ENCODE measurements at places on chromosomes 12 and 14.

- DNase-seq = no peak
These were observed 50.9 kb downstream of the ZFP36L1 start for GRCh38 chr14:68741839-68742470.

DNA sequence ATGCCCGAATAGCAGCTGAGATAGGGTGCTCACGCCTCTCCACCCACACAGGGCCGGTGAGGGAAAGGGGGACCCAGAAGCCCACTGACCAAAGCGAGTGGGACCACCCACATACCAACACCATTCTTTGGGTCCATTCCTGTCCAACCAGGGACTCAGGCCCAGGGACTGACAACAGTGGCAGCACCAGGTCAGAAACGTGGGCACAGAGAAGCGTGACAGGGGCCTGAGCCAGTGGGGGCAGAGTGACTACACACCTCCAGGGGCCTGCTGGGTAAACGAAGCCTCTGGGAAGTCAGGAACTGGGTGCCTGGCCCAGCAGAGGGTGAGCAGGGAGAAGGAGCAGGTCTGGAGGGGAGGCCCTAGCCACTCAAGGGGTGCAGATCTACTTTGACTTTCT, 13.7 kb downstream of the SPRYD3 start:
- no peak for DNase-seq

GRCh38 chr14:49250109-49250508, 336.1 kb downstream of the RPS29 start:
- DNase-seq = peak; percentile 18

DNA sequence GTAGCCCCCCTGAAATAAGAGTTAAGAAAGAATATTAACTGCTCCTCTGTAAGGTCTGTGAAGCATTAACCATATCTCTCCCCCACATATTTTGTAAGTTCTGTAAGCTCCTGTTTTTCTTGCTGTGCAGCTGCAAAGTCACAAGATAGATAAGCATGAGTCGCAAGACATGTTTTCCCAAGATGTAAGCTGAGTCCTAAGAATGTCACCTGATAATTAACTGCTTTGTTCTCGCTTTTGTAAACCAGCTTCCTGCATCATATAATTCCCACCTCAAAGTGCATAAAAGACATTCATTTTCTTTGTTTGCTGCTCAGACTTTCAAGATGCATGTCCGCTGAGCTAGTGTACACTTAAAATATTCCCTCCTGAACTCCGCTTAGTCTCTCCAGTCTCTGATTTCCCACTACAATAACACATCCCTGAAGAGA, 27.0 kb upstream of the PHC1 start:
- DNase-seq = no peak

- DNase-seq = no peak
These were observed 17.1 kb downstream of the TESPA1 start for GRCh38 chr12:54967461-54967860.

DNA sequence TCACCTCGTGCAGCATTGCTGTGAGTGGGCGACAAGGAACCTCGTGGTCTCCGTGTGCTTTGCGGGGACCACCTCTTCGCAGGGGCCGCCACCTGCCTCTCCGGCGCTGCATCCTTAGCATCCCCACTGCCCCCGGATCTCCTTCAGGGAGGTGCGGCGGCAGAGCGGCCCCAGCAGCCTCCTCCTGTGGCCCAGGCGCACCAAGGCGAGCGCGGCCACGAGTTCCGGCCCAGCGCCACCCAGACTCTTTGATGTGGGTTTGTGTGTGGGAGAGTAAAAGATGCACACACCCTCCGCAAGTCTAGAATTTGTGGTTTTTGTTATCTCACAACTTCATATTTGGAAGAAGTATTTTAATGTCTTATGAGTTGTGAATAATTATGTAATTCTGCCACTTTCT, 118.8 kb upstream of the DIO3 start:
- no peak for DNase-seq

- no peak for DNase-seq
These were observed 49.4 kb downstream of the ZDHHC17 start for GRCh38 chr12:76813265-76813664.

GRCh38 chr12:95411466-95411865, 62.5 kb upstream of the METAP2 start:
- DNase-seq = no peak

GRCh38 chr12:53866727-53867126, 71.9 kb upstream of the HOXC13 start:
- DNase-seq = no peak

- DNase-seq = no peak
These were observed 109.2 kb downstream of the IGF1 start for GRCh38 chr12:102371165-102371564.

GRCh38 chr12:29145372-29146170, 3.5 kb upstream of the FAR2 start:
- no peak for DNase-seq

DNA sequence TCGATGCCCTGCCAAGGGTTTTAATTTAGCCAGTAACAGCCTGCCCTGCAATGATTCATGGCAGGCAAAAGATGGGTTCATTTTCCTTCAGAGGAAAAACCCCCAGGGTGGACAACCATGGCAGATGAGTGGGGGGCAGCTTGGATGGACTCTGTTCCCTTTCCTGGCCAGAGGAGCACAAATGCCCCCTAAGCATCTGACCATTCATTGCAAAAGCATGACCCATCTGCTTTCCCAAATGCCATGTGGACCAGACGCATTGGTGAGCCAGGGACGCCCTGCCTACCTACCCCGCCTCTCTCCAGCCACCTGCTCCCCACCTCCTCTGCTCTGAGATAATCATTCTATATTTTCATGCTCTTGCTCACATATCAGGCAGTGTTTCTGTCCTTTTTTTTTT, 281.9 kb downstream of the DPF3 start:
- DNase-seq = no peak

GRCh38 chr14:91753501-91754128, 21.7 kb upstream of the CATSPERB start:
- no peak for DNase-seq

GRCh38 chr14:97657609-97658008, 860.4 kb downstream of the VRK1 start:
- no peak for DNase-seq

DNA sequence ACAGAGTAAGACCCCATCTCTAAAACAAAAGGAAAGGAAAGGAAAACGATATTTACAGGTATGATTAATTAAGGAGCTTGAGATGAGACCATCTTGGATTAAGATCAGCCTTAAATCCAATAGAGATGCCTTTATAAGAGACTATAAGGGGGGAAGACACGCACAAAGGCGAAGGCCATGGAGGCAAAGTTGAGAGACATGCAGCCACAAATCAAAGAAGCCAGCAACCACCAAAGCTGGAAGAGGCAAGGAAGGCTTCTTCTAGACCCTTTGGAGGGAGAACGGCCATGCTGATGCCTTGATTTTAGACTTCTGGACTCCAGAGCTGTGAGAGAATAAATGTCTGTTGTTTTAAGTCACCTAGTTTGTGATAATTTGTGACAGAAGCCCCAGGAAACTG, 39.6 kb upstream of the MED13L start:
- no peak for DNase-seq

DNA sequence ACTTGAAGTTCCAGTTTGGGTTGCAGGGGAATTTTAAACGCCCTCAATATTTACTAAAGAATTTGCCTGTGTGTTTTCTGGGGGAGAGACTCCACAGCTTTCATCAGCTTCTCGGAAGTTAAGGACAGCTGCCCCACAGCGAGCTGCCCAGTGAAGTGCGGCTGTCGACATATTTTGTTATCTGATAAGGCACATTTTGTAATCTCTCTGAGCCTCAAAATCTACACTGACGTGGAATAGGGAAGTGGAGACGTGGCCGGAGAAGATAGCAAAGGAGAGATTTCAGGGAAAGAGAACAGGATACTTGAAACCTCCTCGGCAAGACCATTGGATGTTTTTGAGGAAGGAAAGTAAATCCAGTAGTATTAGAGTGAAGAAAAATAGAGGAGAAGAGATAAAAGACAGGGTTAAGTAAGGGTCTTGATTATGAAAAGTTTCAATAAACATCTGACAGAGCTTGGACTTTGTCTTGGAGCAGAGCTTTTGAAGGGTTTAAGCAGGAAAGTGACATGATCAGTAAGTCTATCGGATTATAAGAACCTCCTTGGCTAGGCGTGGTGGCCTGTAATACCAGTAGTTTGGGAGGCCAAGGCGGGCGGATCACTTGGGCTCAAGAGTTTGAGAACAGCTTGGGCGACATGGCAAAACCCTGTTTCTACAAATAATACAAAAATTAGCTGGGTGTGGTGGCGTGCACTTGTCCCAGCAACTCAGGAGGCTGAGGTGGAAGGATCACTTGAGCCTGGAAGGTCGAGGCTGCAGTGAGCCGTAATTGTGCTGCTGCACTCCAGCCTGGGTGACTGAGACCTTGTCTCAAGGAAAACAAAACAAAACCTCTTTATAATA, 1.1 kb downstream of the POLR3B start:
- peak; percentile 35 for DNase-seq

GRCh38 chr12:106975993-106976658, 10.8 kb downstream of the MTERF2 start:
- no peak for DNase-seq

DNA sequence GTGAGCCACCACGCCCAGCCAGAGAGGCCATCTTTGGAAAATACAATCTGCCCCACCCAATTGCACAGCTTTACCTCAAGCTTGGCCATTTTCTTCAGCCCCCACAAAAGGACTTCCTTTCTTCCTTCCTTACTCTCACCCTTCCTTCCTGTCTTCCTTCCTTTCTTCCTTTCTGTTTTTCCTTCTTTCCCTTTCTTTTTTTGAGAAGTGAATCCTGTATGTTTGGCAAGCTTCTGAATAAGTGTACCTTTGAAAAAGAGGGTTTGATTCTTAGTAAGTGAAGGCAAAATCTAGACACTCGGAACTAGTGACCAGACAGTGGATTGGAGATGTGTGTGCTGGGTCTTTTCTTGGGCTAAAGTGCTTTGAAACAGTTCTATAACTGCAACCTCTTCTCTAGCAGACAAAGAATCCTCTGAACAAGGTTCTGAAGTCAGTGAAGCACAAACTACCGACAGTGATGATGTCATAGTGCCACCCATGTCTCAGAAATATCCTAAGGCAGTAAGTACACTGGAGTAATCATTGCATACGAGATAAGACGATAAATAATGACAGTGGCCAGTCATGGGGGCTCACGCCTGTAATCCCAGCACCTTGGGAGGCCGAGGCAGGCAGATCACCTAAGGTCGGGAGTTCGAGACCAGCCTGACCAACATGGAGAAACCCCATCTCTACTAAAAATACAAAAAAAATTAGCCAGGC, 49.5 kb downstream of the SUPT16H start:
- DNase-seq = no peak

DNA sequence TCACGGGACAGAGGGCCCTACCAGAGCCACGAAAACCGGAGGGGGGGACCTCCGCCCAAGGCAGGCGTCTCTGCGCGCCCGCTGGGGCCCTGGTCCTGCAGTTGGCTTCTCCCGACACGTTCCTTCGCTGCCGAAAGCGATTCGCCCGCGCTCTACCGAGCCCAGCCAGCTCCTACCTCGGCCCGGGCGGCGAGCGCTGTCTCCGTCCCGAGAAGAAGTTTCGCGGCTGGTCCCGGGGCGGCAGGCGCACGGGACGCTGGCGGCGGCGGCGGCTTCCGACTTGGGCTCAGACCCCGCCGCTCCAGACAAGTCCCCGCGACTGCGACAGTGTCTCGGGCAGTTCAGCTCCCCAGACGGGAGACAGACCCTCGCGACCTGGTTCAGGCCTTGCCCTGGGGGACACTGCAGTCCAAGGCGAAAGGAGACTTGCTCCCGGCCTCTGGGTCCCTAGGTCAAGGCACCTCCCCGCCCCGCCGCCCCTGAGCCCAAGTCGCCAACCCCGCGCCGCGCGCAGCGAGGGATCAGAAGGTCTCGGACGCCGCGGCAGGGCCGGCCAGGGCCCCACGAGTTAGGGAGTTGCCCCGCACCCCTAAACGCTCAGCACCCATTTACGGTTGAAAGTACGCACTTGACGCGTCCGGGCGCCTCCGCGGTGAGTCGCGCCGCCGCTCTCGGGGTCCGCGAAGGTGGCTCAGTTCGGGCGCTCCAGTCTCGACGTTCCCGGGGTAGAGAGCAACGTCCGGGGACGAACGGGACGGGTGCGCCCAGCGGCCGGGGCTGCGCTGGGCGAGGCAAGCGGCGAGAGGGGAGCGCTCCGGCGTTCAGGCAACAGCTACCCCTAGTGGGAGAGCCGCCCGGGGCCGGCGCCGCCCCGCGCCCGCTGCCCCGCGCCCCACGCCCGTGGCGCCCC, 1.4 kb upstream of the DIO3 start:
- peak; percentile 59 for DNase-seq

- peak; percentile 9 for DNase-seq
These were observed 455.0 kb upstream of the TMEM132C start for GRCh38 chr12:127811988-127812387.

GRCh38 chr14:104091061-104091926, 5.8 kb downstream of the ASPG start:
- DNase-seq = no peak

GRCh38 chr14:103241531-103241930, 92.5 kb upstream of the EIF5 start:
- no peak for DNase-seq

DNA sequence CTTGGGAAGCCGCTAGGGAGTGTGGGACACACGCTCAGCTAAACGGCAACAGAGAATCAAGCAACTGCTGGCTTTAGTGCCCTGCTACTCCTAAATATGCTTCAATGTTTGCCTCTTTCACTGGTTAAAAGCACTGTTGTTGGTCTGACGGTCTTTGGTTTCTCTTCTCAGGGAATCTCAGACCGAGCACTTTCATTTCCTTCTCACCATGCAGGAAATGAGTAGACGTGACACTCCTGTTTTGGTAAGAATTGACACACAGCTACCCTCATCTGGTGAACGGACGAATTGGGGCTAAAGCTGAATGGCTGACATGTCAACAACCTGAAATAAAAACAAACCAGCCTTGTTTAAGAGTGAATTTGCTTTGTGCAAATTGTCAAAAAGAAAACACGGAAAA, 57.5 kb upstream of the PIWIL1 start:
- no peak for DNase-seq

DNA sequence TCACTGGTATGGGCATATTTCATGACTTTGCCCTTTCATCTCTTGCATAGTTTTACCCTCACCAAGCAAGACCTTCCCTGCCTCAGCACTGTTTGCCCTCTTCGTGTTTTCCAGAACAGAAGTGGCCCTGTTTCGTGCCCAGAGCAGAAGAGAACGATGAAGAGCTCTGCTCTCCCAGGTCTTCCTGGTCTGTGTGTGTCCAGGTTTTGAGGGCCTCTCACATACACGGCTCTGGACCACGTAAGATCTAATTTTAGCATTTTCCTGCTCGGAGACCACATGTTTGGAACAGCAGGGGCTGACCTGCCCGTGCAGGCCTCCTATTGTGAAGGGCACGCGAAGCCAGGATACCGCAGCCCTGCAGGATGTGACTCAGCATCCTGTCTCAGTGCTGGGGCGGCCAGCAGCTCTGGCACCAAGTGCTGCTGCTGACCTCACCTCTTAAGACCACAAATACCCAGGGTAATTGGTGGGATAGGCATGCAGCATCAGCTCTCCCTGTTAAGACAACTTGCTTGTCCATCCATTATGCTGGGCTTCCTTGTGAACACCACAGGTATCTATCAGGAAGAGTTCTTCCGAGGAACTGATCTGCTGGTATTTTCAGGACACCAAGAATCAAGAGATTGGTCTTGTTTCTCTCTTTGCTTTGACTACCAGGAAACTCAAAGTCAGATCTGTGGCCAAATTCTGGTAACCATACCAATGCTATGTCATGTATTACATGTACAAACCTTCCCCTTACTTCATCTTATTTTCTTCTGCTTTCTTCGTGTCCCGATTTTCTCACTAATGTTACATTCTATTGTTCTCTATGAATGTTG, 19.0 kb downstream of the SSH1 start:
- DNase-seq = peak; percentile 94
